ENCODE measurements at places on chromosomes 3 and 15.

GRCh38 chr3:187737006-187737367 lies 8.3 kb downstream of the BCL6 start:
- DNase-seq: no peak

- no peak for DNase-seq
Measured at GRCh38 chr3:49484471-49484870, 14.4 kb downstream of the DAG1 start.

- DNase-seq: no peak
Measured at GRCh38 chr15:33182278-33182905, 12.1 kb downstream of the FMN1 start.

- DNase-seq: no peak
Measured at GRCh38 chr3:139728414-139728813, 50.6 kb upstream of the NMNAT3 start.

Measured in amygdala (tissue), 56 donors.